ENCODE measurements at places on chromosomes 7 and 10. TPM values are rescaled to one million over a fixed set of nuclear protein-coding genes. Genes with fewer than 3 reads are reported as not detected.

The FAM107B gene
- total RNA-seq = 8.6 TPM

DNA sequence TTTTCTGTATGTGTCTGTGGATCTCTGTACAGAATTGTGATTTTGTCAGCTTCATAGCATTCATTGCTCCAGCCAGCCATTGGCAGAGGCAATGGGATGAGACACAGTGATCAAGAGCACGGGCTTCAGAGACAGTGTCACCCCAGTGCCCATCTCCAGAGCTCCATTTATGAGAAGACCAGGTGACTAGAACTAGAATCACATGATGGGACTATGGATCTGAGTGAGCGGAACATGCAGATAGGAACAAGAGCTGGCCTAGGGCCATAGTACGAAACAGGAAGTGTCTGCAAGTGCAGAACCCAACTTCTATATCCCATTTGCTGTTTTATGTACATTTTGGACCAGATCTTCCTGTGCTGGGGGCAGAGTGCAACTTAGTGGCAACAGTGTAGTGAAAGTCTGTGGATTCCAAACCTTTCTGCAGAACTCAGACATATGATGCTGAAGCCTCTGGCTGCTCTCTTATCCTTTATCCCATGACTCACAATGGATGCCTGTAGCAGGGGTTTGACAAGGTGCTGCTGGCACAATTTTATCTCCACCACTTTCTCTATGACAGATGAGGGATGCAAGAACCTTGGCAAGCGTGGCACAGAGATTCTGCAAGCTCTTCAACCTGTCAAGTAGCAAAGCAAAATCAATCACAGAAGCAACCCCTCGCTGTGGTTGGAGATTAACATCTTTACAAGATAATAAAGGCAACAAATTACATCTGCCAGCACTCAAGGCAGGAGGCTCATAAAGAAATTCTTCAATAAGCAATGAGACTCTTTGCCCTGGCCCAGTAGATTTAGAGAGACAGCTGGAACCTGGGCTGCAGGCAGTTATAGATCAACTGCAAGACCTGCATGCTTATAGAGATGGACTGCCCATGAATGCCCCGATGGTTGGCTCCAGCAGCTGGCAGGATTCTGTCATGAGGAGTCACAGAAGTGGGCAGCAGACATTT, 681.3 kb downstream of the TNS3 start:
- DNase-seq = no peak

GRCh38 chr7:157358041-157358752, 21.4 kb downstream of the DNAJB6 start:
- peak; percentile 27 for DNase-seq

DNA sequence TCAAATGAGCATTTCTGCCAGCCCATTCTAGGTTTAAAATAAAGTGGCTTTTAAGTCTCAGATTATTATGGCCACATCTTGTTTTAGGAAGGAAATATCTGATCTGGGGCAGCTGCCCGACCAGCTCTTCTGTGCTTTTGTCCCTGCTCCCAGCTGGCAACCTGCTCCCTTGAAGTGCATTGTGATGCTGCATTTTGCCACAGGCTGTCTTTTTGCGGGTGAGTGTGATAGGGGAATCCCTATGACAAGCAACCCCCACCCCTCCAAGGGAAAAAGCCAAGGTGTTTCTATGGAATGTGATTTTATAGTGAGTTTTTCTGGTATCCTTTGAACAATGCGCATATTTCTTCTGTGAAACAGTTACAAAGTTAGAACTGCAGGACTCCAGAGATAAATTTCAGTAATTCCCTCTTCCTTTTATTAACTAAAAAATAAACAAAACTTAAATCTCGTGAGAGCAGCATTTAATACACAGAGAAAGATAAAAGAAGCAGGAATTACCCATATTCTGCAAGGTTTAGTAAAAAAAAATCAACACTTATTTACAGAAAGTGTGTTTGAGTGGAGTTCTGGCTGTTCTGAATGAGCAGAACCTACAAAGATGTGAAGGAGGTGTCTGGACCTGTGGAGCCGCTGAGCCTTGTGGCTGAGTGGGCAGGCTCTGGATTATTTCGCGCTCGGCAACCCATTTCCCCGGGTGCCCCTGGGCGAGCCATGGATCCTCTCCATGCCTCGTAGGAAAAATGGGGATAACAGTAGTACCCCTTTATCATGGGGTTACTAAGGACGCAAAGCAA, 10.1 kb upstream of the HPS1 start:
- DNase-seq = no peak

- DNase-seq = no peak
Observed at GRCh38 chr7:150755473-150756099, 18.4 kb downstream of the GIMAP5 start.

DNA sequence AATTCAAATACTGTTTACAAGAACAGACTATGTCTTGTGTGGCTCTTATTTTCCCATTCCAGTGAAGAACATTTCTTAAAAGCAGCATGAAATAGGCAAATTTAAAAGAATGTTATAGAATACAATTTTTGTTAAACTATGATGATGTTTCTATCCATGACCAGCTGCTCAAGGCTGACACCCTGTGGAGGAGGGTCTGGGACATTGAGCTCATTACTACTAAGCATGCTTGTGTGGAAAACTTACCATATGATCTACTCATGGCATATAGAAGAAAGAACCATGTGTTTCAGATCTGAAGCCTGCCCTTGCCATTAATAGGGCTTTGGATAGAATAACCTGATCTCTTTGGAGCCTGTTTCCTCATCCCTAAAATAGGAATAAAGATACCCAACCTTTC, 125.0 kb downstream of the FOXP2 start:
- DNase-seq = no peak

The GUSB gene
- 15.8 TPM for total RNA-seq

The FKBP6 gene
- total RNA-seq = not detected

GRCh38 chr7:157969995-157970394, 617.6 kb downstream of the PTPRN2 start:
- DNase-seq = peak; percentile 57

The TRIL gene
- 2.6 TPM for total RNA-seq

DNA sequence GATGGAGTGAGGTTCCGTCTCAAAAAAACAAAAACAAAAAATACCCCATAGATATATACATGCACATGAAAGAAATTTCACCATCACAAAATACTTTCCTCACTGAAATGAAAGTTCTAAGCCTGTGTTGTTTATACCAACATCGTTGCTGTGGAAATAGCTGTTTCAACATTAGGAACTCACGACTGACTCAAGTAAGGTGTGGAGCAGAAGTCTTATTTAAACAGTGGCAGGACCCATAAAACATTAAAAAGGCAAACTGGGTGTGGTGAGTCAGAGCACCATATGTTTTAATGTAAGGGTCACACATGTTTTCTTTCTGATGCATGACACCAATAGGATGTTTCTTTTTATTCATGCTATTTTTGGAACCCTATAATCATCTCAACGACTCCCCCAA, 48.3 kb downstream of the BAIAP2L1 start:
- no peak for DNase-seq

The STN1 gene
- 33.9 TPM for total RNA-seq

GRCh38 chr10:24272374-24272773, 63.4 kb downstream of the KIAA1217 start:
- no peak for DNase-seq

DNA sequence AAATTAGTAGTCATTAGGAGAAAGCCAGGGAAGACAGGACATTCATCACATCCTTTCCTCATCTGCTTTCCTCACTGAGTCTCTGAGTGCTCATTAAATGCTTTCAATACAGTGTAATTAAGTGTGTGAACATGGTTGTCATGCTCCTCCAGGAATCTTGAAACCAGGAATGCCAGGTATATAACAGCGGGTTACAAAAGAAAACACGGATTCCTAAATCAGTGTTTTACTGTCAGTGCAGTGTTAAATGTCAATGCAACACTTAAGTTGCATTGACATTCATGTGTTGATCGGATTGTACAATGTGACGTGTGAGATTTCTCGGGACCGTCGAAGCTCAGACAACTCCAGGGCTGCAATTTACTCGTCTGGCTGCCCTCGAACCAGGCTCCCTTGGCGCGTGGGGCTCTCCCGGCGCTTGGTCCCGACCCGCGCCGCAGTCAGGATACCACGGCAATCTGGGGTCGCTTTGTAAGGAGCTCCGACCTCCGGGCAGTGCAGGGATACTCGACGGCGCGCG, 455 bp upstream of the SPAG6 start:
- no peak for DNase-seq

GRCh38 chr10:78787125-78787524, 281.6 kb upstream of the ZMIZ1 start:
- DNase-seq = no peak

DNA sequence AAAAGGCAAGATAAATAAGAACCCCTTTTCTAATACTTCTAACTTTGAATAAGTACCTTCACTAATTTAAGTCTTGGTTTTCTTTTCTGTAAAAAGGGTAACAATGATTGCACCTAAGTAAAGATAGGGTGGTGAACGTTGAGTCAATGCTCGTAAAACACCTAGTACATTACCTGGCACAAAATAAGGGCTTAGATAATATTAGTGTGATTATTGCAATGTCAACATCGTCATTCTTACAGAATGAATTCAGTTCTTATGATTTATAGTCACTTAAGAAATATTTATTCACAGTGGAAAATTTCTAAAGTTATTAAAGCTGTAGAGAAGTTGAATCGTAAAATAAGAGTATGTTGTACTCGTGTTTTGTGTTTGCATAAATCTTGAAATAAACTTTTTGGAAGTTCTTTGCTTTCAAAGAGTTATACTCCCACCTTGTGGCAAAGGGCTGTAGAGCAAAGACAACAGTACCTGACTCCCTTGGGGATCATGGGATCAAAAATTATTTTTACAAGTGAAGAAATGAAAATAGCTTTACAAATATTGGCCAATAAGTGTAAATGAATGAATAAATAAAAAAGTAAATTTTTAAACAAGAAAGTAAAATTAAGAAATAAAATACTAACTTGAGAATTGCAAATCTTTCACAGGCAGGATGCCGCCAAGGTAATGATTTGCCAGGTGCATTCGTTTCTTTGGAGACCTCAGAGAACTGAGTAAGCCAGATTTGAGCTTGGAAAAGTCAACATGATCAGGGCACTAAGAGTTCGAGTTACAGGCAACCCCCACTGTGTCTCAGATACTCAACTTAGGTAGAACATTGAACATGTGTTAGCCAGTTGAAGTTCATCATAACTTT, 285.8 kb upstream of the CACNA2D1 start:
- DNase-seq = no peak

DNA sequence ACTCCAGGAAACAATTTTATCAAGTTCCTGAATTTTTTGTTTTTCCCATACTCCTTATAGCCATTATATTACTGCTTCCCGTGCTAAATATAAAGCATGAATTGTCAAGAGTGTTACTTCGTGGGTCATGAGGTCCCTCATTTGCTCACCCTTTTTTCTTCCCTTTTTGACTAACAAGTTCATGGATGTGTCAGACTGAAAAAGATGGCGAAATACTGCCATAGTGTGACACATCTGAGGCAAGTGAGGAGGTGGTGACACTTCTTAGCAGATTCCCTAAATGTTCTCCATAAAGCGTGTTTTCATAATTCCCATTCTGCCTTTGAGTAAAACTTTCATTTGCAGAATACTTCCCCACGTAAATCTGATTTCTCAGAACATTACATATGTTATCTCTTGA, 269.6 kb upstream of the FZD1 start:
- DNase-seq = no peak

The KIAA1217 gene
- 24.0 TPM for total RNA-seq

DNA sequence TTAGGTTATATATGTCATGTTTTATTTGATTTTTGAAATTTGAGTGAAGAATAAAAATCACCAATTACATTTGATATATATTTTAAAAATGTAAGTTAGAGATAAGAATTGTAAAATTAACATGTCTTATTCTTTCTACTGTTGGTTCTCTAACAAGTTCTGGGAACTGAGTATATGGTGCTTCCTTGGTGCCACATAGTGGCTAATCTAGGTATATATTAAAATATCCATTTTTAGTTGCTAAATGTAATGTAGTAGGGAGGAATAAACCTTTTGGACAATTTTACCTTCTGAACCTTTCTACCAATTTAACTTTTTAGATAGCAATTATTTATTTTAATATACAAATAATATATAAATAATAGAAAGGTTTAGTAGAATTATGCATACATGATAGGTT, 17.5 kb downstream of the CFAP69 start:
- no peak for DNase-seq

DNA sequence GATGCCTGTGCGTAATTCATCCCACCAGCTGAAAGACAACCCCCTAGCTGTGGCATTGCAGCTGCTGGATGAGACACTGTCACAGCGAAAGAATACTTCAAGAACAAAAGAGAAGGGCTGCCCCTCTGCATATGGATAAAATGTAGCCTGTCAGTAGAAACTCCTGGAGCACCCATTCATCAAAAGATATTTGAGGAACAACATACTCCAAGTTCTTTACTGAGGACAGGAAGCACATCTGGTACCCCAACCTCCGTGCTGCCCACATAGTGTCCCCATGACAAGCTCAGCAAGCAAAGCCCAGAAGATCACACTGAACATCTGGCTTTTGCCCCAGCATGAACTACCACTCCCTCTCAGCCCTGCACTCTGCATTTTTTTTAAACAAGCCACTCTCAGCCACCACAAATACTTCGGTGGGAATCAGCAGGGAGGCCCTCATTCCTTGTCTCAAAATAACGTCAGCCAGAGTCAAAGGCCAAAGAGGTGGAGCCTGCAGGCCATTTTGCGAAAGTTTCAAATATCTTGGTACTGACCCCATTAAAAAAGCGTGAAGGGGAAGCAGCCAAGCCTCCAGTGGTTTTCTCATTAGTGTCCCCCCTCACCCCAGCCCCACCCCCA, 1.7 kb downstream of the CREB3L2 start:
- no peak for DNase-seq

- DNase-seq = no peak
Observed at GRCh38 chr10:110617425-110618229, 26.5 kb upstream of the RBM20 start.

GRCh38 chr10:24947304-24948097, 4.9 kb downstream of the PRTFDC1 start:
- DNase-seq = no peak

The HMX3 gene
- total RNA-seq = not detected

The FXYD4 gene
- total RNA-seq = not detected

DNA sequence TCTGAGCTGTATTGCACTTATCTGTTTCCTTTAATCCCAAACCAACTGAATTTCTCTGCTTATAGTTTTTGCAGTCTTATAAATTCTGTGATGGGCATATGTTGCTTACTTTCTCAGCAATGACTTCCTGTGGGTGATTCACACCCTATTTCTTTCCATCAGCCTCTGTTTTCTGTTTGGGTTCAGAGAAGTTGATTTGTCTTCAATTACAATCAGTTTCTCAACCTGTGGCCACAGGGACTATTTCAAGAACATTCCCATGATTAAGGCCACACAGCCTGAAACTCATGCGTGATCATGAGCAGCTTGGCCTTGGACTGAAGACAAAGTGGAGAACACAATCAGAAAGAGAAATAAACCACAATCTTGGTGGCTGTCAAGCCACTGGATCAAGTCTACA, 1174.6 kb upstream of the C7orf33 start:
- DNase-seq = no peak

The TWIST1 gene
- total RNA-seq = 1.2 TPM

Measured in cardiac septum (tissue), 1 donor.